ENCODE measurements at places on chromosomes 16 and 17.

- no peak for DNase-seq
Measured at GRCh38 chr16:11224096-11224893, 31.7 kb downstream of the SOCS1 start.

DNA sequence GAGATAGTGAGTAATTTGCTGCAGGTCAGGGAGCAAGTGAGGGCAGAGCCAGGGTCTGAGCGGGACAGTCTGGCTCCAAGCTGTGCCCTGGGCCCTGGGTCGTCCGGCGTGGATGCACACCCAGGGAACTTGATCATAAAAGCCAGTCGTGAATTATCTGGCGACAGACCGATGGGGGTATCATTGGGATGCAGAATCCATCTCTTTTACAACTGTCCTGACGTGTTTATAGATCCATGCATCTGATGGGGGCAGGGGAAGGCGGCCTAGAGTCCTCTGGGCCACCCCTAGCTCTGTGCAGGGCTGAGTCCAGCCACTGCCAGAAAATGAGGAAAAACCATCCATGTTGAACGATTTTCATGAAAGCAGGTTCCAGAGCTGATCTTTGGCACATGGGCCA, 332.8 kb downstream of the C16orf95 start:
- no peak for DNase-seq

GRCh38 chr17:73941919-73942530, 261.5 kb upstream of the RPL38 start:
- DNase-seq: no peak

DNA sequence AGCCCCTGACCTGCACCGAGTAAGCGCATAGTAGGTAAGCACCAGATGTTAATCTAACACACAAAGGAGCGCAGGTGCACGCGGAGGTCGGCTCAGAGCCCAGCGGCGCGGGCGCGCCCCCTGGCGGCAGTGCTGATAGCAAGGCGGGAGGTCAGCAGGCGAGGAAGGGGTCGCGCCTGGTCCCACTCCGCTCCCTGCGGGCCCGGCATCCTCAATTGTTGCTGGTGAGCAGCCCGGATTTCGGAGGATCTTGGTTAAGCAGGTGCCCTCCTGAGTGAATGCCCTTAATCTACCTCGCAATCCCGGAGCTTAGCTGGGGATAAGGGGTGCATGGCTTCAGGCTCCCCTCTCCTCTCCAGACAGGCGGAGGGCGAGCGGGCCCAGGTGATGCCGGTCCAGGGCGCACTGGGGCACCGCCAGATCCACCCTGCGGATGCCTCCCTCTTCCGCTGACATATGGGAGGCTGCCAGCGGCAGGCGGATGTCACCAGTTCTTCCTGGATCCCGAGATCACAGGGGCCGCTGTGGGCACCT, 4.0 kb upstream of the WNT3 start:
- DNase-seq: no peak

GRCh38 chr17:82840431-82840831, 609 bp upstream of the ZNF750 start:
- DNase-seq: no peak

DNA sequence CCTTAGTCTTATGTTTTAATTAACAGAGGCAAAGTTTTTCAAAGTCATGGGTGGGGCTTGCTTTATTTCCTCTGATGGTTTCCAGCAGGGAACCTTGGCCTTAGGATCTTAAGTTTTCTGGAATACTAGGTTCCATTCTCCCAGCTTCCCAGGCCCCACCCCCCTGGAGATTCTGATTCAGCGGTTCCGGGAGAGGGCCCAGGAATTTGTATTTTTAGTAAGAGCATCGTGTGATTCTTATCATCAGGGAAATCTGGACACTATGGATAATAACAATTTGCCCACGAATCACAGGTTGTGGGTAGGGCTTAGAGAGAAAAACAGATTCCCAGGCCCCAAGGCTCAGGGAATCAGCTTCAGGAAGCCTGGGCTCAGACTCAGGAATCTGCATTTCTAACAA, 263.6 kb downstream of the NTN1 start:
- DNase-seq: no peak

DNA sequence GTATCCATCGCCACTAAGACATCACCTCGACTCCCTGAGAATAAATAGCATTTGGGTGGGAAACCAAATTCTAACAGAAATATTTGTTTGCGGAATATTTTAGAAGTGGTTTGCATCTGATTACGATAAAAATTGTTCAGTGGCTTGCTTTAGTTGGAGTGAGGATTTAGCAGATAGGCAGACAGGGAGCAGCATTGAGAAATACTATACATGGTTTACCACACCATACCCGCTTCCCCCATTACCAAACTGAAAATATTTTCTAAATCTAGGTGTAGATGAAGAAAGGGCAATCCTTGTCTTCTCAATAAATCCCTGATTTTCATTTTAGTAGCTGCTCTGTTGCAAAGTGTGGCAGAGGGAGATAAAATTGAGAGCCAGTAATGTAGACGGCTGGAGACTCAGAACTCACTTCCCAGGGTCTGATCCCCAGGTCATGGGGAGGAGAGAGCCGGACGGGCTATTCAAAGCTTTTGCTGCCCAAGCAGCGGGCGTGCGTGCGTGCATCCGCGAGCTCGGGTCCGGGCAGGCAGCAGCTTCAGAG, 808 bp upstream of the BAHCC1 start:
- no peak for DNase-seq

GRCh38 chr16:55658898-55659420, 3.2 kb downstream of the SLC6A2 start:
- DNase-seq: no peak

DNA sequence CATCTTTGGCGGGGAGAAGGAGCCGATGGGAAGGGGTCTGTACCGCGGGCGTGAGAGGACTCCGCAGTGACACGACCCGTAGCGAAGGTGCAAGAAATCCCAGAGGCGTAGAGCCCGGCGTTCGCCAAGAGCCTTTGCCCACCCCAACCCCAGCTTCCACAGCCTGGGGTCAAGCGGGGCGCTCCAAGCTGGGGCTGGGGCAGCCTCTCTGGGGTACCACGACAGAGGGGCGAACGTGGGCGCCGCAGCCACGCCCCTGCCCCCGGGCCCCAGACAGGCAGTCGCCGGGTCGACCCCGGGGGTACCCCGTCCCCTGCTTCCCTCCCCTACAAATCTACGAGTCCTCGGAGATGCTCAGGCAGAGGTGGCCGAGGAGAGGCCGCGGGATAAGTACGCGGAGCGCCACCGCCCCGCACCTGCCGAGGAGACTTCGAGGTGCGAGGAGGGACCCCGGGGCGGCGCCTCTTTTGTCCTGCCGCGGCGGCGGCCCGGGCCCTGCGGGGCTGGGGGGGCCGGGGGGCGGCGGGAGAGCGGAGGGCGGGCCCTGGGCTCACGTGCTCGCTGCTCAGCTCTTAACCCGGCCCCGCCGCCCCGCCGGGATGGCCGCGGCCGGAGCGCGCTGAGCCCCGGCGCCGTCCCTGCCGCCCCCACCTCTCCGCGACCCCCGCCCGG, at the start of gene ADAM11:
Gene ADAM11 (plus strand): TSS at position 575 of the 672 bp plus-strand sequence. CDS start 212 bp downstream, outside the sequence.
- peak; percentile 55 for DNase-seq

DNA sequence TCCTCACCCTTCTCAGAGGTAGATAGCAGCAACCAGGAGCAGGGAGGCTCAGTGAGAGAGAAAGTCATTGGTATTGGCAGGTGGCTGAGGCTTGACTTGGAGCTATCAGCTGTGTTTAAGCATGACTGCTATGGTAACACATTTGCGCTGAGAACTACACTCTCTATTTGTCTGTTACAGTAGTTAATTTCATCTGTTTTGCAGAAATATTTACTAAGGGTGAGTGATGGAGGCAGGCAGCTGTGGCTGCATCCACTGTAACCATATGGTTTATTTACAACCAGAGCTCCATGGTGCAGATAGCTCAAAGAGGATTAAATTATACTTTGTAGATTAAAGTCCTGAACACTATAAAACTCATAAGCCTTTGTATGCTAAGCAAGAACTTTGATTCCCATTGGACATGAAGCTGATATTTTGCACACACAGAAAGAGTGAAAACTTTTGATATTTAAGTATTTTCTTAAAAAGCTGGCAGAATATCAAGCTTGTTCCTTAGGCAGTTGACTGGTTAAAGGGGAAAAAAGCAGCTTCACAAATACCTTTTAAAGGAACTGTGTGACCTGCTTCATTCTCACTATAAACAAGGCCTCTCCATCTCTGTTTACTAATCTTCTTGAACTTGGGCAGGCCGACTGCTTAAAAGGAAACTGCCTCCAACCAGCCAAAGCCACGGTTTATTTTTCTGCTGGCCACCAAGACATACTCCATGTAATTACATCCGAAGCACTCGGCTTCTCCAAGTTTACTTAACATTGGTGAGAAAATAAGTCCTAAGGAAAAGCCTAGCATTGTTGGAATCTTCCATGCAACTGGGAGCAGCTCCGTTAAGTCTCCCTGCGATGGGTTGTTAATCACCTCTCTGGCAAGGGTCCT, 299.8 kb upstream of the ZFHX3 start:
- no peak for DNase-seq

DNA sequence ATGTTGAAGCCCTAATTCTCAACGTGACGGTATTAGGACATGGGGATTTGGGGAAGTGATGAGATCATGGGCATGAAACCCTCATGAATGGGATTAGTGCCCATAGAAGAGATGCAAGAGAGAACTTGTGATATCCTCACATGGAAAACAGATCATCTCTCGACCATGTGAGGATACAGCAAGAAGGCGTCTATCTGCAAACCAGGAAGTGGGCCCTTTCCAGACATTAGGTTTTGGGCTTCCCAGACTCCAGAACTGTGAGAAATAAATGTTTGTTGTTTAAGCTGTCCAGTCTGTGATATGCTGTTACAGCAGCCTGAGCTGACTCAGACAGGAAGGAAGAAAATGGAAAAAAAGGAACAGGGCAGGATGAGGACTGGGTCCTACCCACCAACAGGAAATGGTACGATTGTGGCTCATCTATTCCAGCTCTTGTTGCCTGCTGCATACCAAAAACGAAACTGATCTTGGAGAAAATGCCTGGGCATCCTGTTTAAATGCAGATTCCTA, 21.9 kb upstream of the SSTR2 start:
- DNase-seq: no peak

- DNase-seq: peak; percentile 40
Measured at GRCh38 chr17:70552230-70552981, 383.1 kb downstream of the KCNJ2 start.

- no peak for DNase-seq
Measured at GRCh38 chr17:69710926-69711325, 296.4 kb downstream of the MAP2K6 start.

GRCh38 chr16:19135201-19135842, 21.6 kb downstream of the ITPRIPL2 start:
- no peak for DNase-seq

DNA sequence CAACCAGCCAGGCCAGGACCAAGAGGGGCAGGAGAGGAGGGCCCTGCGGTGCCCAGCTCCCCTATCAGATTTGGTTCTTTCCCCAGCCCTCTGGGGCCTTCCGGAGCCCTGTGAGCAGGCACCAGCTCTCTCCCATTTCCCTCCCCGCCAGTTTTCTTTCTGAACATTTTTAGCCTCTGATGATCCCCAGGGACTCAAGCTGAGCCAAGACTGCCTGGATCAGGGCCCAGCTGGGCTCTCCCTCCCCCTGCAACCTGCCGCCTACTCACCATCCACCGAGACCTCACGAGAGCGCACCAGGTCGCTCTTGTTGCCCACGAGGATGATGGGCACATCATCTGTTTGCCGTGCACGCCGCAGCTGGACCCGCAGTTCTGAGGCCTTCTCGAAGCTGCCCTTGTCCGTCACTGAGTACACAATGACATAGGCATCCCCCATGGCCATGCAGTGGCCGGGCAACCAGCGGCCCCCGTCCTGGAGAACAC, 2.0 kb downstream of the RRAD start:
- no peak for DNase-seq
